ENCODE measurements at places on chromosomes 6 and 20.

- DNase-seq: no peak
These were observed 23.8 kb downstream of the SMLR1 start for GRCh38 chr6:130851026-130851425.

DNA sequence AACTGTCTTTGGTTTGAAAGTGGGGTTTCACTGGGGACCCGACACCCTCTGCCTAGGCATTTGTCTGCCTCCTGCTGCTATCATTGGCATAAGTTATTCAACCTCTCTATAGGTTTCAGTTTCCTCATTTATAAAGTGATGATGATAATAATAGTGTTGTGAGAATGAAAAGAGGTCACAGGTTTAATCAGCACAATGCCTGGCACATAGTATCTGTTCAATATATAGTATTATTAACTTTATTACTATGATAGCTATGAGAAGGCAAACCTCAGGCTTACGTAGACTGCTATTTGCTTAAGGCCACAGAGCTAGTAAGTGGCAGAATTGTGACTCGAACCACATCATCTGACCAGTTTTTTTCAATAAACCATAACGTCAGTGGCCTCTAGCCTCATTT lies 256.8 kb downstream of the CDKAL1 start:
- DNase-seq: no peak

GRCh38 chr6:8539453-8539852 lies 104.1 kb upstream of the SLC35B3 start:
- peak; percentile 15 for DNase-seq

- DNase-seq: no peak
These were observed 20.8 kb upstream of the IBTK start for GRCh38 chr6:82268301-82268846.

- no peak for DNase-seq
These were observed 189.7 kb downstream of the PACRG start for GRCh38 chr6:162917506-162917905.
